Stimulated activated CD4-positive, alpha-beta T cell treated with anti-CD3 and anti-CD28 coated beads, Interleukin-1b, Interleukin-23, amount 100 ng/mL, for 24 hours (primary cell): ENCODE measurements at places on chromosomes 2 and 18.

DNA sequence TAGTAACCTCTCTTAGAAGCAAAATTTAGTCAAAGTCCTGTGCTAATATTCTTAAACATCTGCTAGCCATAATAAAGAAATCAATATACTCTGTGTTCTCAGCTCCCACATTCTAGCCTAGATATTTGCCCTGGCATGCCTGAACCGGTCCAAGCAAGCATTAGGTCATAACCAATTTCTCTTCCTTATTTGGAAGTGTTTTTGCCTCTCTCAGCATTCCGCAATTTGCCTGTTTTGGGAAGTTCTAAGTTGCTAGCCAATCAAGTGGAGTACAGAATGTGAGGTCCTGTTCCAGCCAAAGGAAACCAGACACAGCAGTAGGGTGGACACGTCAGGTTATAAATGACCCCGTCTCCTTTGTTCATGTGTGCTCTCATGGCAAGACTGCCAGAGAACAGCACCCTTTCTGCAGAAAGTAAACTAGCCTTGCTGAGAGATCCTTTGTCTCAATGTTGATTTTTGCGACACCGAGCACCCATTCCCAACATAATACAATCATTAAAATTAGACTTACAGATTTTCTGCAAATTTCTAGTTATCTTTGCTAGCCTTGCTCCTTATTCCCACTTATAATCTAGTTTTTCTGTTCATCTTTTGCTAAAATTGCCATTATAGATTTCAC, 13.0 kb upstream of the SULT1C4 start:
- no peak for DNase-seq

DNA sequence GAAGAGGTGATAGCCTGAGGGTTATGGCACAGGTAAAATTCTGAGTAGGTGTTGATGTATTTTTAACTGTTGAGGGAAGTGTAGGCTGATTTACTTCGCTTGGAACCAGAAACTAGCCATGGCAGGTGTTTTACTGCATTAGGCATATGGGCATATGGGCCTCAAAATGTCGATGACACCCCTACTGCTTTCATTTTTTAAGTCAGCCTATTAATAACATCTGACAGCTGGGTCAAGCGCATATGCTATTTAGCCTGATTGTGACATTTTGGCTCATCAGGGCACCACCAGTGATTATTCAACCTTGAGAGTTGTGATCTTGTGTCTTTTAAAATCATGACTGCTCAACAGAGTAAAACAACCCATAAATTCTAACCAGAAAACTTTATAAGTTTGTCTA, 1396.9 kb upstream of the NXPH2 start:
- no peak for DNase-seq

- no peak for DNase-seq
Observed at GRCh38 chr2:70123051-70123828, 36.0 kb downstream of the PCBP1 start.

DNA sequence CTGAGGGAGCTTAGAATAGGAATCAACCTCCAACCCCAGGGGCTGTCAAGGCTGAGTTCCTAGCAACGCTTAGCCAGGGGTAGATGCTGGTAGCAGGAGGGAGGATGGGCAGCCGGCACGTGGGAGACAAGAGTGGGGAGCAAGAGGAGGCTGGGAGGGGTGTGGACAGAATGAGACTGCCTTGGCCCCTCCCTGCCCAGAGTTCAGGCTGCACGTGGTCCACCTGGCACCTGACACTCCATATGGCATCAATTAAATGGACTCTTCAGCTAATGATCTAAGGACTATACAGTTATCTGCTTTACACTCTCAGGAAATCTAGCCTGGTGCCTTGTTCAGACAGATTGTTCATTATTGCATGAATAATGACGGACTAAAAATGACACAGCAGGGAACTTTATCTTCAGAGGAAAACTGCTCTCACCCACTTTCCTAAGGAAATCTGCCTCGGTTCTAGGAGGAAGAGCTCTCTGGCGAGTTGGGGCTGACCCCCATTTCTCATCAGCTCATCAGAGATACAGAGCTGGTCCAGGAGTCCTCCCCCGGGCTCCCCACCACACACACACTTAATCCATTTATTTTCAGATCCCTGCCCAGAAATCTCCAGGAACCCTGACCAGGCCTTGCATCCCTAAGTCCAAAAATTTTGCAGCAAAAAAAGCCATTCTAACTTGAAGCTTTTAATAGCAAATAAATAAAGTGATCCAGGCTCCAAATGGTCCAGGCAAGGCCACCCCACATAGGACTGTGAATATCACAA, 102.1 kb upstream of the CDC42EP3 start:
- DNase-seq, result no peak

DNA sequence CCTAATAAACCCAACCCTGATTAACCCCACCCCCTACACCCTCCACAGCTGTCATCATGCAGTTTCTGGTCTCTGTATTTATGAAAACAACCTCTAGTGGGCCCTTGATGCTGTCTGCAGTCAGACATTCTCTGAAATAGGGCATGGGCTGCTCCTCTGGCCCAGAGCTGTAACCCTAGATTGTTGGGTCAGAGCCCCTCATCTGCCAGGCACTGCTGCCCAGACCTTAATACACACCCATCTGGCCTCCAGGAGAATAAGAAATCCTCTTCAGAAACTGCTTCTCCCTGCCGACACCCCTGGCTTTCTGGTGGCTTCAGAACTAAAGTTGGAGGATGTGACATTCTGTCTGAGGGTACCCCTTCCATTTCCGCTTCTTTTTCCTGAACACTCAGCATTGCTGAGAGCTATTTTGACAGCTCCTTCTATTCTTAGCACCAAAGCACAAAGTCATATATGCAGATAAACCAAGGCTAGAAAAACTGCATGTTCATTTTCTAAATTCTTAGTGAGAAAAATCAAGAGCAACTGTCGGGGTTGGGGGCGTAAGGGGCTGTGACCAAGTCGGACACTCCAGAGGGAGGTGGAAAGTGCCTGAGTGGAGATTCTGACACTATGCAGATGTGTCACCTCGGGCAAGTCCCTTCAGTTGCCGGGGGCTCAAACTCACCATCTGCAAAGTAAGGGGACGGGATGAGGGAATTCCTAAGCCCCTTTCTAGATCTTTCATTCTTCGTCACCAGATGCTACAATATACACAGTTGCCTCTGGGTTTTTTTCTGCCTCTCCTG, 28.7 kb downstream of the SRSF7 start:
- DNase-seq, result peak; percentile 37

DNA sequence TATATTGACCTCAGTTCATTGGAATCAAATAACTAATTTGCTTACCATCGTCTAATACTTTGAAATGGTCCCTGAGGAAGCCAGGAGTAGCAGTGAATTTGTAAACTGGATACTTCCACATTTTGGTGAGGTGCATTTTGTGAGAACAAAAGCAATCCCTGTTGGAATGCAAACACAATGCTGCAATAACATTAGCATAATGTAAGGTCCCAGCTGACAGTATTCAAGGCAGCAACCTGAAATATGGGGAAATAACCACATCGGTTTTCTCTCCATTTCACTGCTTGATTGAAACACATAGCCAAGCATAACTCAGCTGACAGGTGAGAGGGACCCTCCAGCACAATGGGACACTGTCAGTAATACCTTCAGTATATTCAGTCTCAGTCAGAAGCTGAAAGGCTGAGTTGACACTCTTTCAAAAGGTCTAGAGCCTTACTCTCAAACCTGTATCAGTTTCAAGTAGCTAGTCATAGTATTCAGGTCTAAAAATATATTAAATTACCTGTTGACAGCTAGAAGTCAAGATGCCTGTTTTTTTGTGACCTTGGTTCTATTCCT, 1311.9 kb upstream of the NRXN1 start:
- no peak for DNase-seq

- no peak for DNase-seq
Observed at GRCh38 chr18:2441544-2441943, 129.8 kb downstream of the METTL4 start.

DNA sequence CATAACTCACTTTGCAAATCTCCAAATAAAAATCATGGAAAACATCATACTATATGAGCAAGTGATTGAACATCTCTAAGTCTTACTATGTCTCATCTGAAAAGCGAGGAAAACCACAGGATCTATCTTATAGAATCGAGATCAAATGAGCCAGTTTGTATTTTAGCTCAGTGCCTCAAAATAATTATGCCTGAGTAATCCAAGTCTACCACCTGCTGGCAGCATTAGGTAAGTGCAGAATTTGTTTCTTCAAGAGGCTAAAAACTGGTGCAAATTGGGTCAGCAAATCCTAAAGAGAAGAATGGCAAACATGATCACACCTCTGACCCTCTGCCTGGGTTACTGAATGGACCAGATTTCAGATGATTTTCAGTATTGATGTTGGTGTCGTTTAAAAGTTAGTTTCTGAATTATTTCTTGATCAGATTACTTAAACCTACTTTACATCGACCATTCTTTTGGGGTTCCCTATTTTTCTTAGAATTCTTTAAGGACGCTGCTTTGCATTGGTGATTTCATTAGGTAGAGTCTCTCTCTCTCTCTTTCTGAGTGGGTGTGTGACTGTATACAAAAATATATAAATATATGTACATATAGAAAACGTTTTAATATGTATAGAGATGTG, 12.7 kb upstream of the FHOD3 start:
- no peak for DNase-seq

DNA sequence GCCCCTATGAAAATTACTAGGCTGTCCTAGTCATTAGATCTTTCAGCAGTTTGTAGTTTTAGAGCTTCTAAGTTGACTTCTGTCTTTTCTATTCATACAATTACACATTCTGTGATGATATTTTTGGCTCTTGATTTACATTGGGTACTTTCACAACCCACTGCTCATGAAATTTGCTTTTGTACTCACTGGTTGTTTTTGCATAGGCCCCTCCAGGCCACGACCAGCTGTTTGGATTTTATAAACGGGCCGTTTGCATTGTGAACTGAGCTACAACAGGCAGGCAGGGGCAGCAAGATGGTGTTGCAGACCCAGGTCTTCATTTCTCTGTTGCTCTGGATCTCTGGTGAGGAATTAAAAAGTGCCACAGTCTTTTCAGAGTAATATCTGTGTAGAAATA, 193.8 kb downstream of the RPIA start:
- no peak for DNase-seq

DNA sequence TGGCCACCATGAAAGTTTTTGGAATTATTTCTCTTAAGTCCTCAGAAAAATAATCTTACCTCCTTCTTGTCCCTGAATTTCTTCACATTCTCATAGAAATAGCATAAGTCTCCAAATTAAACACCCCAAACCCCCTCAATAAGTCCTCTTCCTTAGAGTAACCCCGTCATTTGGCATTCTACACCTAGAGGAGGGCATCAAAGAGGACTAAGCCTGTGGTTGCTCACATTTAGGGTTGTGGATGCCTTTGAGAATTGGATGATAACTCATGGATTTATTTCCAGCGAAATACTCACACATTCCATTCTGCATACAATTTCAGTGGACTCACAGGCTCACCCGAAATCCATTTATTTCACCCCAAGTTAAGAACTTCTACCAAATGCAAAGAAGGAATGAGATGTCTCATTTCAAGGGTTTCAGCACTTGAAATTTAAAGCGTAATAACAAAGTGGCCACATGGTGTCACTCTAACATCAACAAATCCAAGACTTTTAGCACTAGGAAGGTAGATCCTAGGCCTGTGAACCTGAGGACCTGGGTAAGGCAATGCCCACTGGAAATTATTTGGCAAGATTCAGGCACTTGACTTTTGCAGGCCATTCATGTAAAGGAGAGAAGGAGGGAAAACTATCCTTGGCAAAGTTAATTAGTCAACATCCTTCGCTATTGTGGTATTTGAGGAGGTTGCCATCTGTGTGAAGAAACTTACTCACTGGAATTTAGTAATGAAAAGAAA, 24.6 kb downstream of the DYTN start:
- no peak for DNase-seq

DNA sequence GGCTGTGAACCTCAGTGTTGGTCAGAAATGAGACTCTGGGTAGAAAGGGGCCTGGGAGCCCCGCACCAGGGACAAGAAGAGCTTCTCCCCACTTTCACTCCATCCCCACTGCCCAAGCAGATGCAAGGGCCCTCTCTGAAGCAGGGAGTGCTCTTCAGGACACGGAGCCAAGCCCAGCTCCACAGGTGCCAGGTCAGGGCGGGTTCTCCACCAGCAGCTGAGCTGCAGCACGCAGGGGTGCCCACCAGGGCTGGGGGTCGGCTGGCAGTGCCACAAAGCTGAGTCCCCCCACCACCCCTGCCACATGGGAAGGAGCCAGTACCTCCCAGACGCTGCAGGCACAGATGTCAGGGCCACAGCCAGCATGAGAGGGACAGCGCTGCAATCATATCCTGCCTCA, 106.2 kb downstream of the INHBB start:
- DNase-seq, result no peak

GRCh38 chr2:238285653-238286082, 2.7 kb downstream of the PER2 start:
- DNase-seq, result no peak

GRCh38 chr2:9558948-9559381, 3.3 kb upstream of the ADAM17 start:
- DNase-seq, result no peak

DNA sequence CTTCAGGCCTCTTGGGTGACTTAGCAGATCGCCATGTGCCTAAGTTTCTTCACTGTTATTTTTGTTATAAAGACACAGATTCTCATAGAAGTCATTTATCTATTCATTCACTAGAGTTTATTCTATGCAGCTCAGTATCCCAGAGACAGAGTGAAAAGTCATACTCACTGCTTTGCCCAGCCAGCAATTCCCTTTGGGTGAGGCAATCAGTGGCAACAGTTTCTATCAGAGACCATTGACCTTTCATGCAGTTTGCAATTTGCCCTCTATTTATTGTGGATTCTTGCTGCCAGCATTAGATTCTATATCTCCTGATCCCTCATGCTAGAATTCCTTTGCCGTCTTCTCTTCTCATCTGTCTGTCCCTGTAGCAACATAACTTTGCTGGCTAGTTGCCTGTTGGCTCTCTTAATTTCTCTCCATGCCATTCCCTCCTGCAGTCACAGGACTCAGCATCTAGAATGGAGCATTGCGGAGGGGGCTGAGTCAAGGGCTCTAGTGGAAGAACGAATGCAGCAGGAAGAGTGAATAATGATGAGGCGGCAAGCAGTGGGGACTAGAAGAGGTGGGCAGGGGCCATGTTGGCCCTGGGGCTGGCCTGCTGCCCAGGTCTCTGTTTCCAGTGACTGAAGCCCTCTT, 12.2 kb downstream of the SLC9A4 start:
- DNase-seq, result no peak

GRCh38 chr2:76958749-76959148, 563.4 kb downstream of the LRRTM4 start:
- DNase-seq, result no peak

GRCh38 chr2:110991911-110992310, 128.8 kb upstream of the BCL2L11 start:
- DNase-seq, result no peak

- DNase-seq, result no peak
Observed at GRCh38 chr2:238902285-238902684, 54.4 kb downstream of the TWIST2 start.

DNA sequence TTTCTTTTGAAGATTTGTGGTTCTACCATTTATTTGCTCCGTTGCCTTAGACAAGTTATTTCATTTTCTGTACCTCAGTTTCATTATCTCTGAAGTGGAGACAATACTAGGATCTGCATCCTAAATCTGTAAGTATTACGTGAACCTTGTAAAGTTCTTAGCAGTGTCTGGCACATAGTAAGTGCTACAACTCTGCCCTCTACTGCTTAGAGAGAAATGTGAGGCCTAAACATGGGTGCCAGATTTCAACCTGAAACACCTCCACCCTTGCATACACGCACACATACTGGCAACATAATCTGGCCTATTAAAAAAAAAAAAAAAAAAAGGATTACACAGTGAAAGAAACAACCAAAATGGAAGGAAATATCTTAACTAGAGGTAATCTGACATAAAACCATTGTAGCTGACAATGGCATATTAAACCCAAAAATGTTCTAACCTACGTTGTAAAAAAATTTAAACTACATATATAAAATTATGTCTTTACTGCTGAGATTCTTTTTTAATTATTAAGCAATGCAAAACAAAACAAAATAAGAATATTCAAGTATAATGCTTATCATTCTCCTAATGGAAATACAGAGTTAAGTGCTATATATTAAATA, 132.6 kb downstream of the MAP2 start:
- DNase-seq, result no peak
